ENCODE measurements at places on chromosomes 5 and 9.

DNA sequence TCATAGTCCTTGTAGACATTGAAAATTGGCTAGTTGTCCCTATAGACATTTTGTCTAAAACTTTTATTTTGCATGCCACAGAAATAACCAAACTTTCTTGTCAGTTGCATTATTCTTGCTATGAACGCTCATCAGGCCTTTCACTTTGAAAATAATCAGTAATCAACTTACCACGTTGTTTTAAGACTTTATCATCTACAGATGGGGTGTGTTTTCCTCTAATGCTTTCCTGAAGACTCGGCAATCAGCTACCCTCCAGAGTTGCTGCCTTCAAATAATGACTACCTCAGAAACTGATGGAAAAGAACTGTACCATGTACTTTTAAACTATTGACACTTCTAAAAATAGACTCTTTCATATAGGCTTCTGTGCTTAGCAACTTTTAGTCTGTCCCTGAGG is 33.5 kb upstream of the HSPB3 start:
- no peak for DNase-seq

- DNase-seq = no peak
Measured at GRCh38 chr9:86868616-86869015, 78.7 kb downstream of the GAS1 start.

DNA sequence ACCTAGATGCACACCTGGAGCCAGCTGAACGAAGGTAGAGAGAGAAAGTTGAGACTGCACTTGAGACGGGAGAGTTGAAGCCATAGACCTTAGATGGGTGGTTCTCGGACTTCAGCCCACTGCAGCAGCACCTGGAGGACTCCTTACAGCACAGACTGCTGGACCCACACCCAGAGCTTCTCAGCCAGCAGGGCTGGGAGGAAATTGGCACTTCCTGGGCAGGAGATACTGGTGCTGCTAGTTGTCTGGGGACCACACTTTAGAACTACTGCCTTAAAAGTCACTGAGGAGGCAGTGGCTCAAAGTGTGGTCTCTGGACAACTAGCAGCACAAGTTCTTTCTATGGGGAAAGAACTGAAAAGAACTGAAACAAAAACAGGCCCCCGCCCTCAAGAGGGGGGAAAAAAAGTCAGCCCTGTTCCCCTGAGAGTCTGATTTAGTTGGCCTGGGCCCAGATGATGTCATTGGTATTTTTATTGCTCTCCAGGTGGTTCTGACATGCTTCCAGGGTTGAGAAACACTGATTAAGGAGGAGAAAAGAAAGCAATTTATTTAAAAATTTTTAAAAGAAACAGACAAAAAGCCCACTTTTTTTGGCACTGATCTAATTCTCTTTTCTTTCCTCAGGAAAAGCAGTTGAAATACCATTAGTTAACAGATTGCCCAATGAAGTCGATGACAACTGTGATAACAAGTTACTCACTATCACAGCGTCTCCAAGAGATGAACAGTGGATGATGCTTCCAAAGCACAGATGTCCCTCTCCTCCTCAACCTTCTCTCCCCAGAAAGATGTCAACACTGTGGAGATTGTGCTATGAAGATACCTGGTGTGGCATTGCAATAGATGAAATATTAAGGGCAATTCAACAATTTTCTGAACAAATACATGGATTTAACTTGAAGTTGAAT is 73.6 kb upstream of the ADAMTS16 start:
- DNase-seq = no peak

GRCh38 chr9:83070261-83070660 is 7.3 kb upstream of the RASEF start:
- DNase-seq = no peak

GRCh38 chr5:40754381-40755092 is 1.2 kb downstream of the TTC33 start:
- DNase-seq = no peak

- DNase-seq = no peak
Measured at GRCh38 chr5:79285285-79285684, 49.4 kb downstream of the JMY start.

- no peak for DNase-seq
Measured at GRCh38 chr5:152883066-152883775, 478.1 kb upstream of the NMUR2 start.

GRCh38 chr9:125544484-125544883 is 162.5 kb downstream of the MAPKAP1 start:
- DNase-seq = no peak

DNA sequence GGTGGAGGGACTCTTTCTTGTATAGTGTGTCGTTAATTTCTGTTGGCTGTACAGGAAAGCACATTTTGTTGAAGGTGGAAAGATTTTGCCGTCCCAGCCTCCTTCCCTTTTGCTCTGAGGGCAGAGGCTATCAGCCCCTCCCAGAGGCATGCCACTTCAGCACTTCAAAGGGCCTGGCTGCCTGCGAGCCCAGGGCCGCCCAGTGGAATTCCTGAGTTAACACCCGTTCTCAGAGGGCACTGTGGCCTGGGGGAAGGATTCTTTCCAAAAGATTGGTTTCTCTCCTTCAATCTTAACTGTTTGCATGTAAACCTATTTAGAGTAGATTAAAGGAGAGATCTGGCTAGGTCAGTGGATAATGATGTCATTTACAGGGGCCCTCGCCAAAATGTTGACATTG is 238.6 kb downstream of the FANCC start:
- DNase-seq = no peak

- no peak for DNase-seq
Measured at GRCh38 chr9:70389621-70390266, 24.7 kb downstream of the KLF9 start.

DNA sequence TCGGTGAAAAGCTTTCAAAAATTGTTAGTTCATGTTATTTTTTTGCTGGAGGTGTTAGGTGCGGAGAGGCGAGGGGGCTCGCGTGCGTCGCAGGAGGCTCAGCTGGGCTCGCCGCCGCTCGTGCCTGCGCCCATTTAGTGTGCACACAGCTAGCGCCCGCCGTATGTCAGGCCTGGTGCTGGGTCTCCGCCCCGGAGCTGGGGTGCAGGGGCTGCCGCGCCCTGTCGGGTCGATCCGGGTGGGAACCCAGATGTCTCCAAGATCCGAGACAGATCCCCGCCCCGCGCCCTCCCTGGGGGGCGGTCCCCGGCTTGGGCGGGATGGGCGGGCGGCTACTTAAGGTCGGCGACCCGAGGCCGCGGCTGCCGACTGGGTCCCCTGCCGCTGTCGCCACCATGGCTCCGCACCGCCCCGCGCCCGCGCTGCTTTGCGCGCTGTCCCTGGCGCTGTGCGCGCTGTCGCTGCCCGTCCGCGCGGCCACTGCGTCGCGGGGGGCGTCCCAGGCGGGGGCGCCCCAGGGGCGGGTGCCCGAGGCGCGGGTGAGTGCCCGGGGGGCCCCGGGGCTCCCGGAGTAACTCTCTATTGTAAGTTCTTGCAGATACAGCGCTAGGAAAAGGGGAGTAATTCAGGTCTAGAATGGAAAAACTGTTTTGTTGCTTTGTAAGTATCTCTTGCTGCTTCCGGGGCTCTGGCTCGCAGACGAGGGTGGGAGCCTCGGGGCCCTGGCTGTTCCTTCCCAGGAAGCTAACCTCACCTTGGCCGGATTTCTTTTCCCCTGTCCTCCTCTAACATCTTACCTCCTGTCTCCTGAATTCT is 31.7 kb downstream of the GSN start:
- DNase-seq = no peak

GRCh38 chr9:78539904-78540303 is 243.0 kb downstream of the PSAT1 start:
- no peak for DNase-seq

DNA sequence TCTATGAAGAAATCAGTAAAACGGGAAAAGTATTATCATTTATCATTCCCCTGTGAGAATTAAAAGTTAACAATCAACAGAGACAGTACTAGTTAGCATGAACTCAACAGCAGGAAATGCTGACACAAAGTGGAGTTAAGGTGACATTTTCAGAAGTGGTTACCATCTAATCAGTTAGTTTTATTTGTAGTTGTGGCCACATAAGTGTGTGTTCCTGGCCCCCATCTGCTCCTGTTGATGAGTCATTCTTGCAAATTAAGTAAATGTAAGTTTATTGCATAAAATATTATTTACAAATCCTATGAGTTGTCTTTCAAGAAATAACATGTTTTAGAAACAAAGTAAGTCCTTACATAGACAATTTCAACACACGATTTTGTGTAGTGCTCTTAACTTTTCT is 8.9 kb upstream of the BNC2 start:
- DNase-seq = no peak

Measured in GF-D8 (cell line).